ENCODE measurements at places on chromosomes 4 and X.

GRCh38 chr4:55733932-55734331 is 85.7 kb upstream of the EXOC1L start:
- DNase-seq: peak; percentile 13

DNA sequence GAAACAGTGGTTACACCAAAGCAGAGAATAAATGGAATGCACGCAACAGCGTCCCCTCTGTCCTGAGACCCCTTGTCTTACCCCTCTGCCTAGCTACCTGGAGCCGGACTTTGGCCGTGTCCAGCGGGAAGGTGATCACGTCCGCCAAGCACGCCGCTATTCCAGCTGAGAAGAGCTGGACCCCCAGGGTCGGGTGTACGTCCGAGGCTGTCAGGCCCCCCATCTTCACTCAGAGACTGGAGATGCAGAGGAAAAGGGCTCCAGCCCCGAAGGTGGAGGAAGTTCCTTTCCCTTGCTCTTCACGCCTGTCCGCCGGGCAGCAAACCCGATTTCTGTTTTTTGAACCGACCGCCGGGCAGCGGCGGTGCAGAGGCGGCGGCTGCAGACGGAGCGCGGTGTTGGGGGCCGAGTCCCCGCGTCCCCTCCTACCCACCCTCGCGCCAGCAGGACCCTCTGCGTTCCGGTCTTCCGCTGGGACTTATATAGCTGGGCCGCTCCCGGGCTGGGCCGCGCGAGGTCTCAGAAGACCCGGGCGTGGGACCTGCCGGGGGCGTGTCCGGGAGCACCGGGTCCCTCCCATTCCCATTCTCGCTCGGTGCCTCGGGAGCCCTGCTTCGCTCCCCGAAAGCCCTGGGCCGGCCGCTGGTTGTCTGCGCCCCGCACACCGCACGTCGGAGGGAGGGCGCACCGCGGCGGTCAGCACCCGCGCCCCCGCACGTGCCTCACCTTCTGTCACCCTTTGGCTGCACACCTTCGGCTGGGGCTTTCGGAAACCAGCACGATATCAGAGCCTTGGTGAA is at the start of gene UCP1:
UCP1 (minus strand) TSS at position 455 of the 800 bp plus-strand sequence; CDS start at position 223, 232 bp downstream.
- no peak for DNase-seq

DNA sequence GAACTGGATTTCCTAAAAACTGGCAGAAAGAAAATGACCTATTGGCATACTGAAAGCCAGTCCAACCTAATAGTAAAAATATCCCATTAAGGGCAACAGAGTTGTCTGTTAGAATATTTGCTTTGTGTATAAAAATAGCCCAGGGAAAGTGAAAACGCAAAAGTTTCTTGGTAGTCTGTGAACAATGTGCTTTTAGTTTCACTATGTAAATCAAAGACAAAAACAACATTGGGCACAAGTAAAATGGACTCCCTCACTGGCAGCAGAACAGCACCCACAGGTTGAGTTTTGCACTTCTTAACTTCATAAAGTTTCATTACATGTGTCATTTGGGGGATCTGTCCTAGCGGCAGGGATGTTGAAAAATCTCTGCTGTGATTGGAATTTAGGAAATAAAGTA is 4.3 kb upstream of the FGG start:
- no peak for DNase-seq

DNA sequence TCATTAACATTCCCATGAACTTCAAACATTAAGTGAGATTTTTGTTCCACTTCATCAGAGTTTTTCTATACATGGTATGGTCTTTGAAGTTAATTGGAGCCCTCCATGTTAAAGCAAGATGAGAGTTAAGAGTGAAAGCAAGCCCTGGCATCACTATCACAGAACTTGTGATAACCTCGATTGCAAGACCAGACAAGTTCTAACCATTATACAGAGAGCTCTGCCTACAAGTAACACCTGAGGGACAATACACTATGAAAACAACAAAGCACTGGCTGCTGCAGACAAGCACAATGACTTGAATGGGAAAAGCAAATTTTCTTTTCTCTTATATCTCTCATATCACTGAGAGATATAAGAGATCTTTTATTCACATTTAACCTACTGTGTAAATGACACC is 126.6 kb upstream of the GYPA start:
- DNase-seq: no peak

GRCh38 chr4:15364183-15364582 is 63.6 kb upstream of the C1QTNF7 start:
- DNase-seq: no peak

- DNase-seq: no peak
Measured at GRCh38 chr4:183157215-183157614, 58.2 kb downstream of the WWC2 start.

Measured in A549 (cell line).